ENCODE measurements at places on chromosomes 11 and 22.

DNA sequence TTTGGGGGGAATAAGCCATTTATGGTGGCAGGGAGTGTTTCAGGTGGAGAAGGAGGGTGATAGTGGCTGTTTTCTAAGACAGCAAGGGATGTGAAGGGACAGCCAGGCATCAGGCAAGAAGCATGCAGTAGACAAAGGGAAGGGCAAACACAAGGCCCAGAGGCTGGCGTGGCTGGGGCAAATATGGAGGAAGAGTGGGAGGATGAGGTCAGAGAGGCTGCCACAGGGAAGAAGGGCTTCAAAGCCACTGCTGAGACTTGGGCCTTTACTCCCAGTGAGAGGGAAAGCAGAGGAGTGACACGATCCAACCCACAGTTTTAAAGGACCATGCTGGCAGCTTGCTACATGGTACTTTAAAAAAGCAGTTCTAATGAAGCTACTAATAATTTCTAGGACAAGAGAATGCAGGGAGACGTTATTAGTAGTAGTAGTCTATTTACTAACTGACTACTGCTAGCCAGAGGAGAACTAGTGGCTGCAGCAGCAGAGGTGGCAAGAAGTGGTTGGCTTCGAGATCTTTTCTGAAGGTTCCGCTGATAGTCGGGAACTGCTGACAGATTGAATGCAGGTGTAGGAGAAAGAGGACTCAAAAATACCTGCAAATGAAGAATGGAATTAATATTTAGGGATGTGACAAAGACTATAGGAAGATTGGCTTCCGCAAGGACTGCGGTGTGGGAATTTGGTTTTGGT is 13.7 kb downstream of the KMT5B start:
- no peak for DNase-seq

DNA sequence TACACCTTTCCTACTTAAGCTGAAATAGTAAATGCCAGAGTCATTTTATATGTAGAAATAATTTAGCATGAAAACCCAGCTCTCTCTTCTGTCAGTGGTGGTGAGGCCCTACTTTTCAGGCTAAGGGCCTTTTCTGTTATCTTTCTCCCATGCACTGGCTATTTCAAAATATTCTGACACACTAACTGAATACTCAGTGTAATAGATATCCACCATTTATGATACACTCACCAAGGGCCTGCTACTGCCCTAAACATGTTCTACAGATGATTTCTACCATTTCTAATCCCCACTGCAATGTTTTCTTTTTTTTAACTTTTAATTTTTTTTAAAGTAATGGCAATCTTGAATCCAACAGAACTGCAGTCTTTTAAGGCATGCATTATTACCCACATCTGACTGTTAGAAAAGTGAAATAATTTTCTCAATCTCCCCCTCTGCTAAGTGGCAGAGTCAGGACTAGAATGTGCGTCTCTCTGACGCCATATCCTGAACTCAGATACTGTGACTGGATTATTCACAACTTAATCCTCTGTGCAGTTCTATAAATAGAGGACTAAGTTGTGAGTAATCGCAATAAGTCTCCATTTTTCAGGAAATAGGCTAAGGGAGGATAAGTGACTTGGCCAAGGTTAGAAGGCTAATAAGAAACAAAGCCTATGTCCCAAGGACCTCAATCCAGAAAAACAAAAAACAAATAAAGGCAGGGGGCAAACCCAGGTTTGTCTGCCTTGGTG is 44.0 kb downstream of the GRAMD1B start:
- DNase-seq = no peak

GRCh38 chr22:27670701-27671412 is 130.7 kb downstream of the MN1 start:
- DNase-seq = no peak

DNA sequence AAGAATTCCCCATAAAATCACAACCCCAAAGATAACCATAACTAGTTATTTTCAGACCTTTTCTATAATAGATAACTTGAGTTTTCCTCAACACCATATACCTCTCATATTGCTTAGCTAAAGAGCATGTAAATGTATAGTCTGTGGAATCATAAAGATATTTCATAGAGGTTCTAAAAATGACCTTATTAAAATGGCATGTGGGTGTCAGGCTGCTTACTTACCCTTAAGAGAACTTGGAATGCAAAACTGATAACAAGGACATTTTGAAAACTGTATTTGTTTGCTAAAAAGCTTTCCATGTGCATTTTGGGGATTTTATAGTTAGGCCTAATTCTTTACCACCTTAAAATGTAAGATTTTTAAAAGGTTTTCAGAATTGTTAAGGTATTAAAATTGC is 4.7 kb downstream of the SIK2 start:
- no peak for DNase-seq

GRCh38 chr11:128472128-128473089 is 114.9 kb downstream of the ETS1 start:
- no peak for DNase-seq

GRCh38 chr11:125992893-125993292 is 47.0 kb downstream of the VSIG10L2 start:
- DNase-seq = no peak

DNA sequence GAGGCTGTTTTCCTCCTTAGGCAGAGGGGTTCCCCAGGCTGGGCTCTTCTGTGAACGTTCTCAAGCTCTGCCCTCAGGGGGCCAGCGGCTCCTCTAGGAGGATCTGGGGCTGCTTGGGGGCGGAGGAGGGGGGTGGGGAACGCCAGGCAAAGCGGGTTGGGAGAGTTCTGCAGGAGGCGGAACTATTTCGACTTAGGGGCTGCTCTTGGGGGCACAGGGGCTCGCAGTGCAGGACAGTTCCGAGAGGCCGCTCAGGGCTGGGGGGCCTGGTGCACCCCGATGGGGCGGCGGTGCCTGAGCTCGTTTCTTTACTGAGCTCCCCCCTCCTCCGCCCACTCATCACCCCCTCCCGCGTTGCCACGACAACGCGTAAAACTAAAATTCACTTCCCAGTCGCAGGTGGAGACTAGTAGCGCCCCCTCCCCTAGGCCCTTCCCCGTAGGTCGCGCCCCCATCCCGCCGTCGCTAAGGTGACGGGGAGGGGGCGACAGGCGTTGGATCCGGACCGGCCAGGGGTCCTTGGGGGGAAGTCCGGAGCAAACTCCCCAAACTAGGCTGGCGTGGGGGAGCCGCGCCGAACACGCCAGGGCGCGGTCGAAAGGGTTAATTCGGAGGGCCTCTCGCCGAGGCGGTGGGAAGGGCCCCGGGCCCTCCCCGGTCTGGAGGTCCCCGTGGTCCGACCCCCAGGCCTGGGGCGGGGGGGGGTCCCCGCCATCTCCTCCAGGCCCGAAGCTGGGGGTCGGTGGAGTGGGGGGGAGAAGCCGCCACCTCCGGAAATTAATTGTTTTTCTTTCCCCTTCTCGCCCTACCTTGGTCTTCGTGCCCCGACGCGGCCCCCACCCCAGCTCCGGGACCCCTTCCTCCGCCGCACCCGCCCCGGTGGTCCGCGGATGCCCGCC is 857 bp downstream of the SHANK3 start:
- DNase-seq = peak; percentile 49
